ENCODE measurements at places on chromosomes 11 and 22.

- DNase-seq, result no peak
Measured at GRCh38 chr11:118628432-118628831, 21.0 kb downstream of the PHLDB1 start.

GRCh38 chr11:93515441-93516025 is 27.7 kb downstream of the SMCO4 start:
- DNase-seq, result no peak

- DNase-seq, result no peak
Measured at GRCh38 chr11:19954899-19955298, 205.4 kb downstream of the DBX1 start.

- DNase-seq, result no peak
Measured at GRCh38 chr22:19525116-19525660, 978 bp upstream of the CLDN5 start.

DNA sequence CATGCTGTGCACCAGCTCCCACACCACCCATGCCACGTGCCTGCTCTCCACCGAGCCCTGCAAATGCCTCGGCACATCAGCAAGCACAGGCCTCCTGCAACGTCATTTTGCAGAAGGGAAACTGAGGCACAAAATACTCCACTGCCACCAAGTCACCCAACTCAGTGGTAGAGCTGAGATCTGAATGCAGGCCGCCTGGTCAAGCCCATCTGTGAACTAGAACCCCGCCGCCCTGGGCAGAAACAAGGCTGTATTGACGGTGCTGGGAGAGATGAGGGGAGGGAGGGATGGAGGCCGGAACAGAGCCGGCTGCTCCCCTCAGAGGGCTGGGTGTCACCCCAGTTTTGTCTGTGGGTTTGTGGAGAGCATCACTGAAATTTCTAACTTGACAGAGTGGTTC is 81.4 kb downstream of the CDKN1C start:
- no peak for DNase-seq
